Sigmoid colon (tissue), 7 donors: ENCODE measurements at places on chromosomes 6 and 20. TPM values are rescaled to one million over a fixed set of nuclear protein-coding genes. Genes with fewer than 3 reads are reported as not detected.
A peak's percentile ranks its signal among the peaks of the same experiment; 100 is the strongest.

- H3K27me3 ChIP-seq = no peaks in the 10 kb centered on the region
- DNase-seq = no peak
- H3K27ac ChIP-seq = no peak overlapping the region
- H3K36me3 ChIP-seq = no peaks in the 10 kb centered on the region
Observed at GRCh38 chr6:162963861-162964260, 236.1 kb downstream of the PACRG start.

- peaks cover 22% of the 10 kb centered on the region for H3K27me3 ChIP-seq
- DNase-seq = no peak
- H3K27ac ChIP-seq = peak overlapping the region; percentile 38
- no peaks in the 10 kb centered on the region for H3K36me3 ChIP-seq
Observed at GRCh38 chr6:106098383-106099234, 12.5 kb downstream of the PRDM1 start.

DNA sequence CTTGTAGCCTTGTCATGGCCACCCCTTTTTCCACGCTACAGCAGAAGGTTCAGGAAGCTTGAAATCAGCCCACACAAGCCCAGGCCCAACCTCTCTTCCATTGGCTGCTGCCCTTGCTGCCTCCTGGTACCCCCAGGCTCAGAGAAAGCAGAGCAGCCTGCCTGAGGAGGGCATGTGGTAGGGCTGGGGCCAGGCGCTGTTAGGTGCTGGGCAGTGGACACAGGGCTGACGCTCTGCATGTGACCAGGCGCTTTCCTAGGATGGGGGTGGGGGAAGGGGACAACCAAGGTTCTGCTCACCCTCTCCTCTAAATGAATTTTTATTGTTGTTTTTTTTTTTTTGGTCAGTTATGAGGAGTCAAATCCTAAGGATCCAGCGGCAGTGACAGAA, 36.3 kb upstream of the ID1 start:
- H3K4me3 ChIP-seq = no peak overlapping the region
- no peak for DNase-seq
- peak overlapping the region; percentile 90 for H3K27ac ChIP-seq
- H3K4me1 ChIP-seq = no peaks in the 10 kb centered on the region

- H3K27me3 ChIP-seq = peaks cover 6% of the 10 kb centered on the region
- H3K4me3 ChIP-seq = no peak overlapping the region
- H3K36me3 ChIP-seq = no peaks in the 10 kb centered on the region
- no peak overlapping the region for H3K27ac ChIP-seq
- DNase-seq = no peak
Observed at GRCh38 chr6:68572975-68573374, 62.1 kb upstream of the ADGRB3 start.

DNA sequence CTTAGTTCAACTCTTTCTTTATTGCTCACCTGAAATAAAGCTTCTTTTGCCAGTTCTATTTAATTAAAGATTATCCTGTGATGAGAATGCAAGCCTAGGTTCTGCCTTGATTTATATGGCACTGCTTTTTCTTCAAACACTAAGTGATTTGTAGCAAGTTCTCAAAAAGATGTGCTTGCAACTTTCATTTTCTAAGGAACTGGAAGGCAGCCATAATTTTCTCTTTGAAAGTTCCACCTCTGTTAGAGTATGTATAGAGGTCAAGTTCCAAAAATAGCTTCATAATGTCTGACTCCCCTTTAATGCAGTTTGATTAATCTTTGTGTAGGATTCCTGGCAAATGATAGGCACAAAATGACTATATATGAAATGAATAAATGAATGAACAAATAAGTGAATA, 528.3 kb upstream of the FLRT3 start:
- DNase-seq = no peak
- H3K4me1 ChIP-seq = peaks cover 1% of the 10 kb centered on the region
- H3K4me3 ChIP-seq = no peak overlapping the region
- no peak overlapping the region for H3K27ac ChIP-seq

DNA sequence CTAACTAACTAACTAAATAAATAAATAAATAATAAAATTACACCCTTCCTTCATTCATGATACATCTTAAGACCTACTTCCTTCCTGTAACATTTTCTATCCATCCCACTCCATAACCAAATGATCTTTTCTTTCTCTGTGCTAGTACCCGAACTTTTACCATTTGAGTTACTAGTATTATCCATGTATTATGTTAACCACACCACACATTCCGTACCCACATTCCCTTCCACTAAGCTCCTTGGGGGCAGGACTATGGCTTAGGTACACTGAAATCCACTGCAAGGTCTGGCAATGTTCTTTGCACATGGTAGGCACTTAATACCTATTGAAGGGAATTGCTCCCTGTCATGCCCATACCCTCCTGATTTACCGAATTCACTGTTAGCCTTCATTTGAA, 24.9 kb downstream of the REPS1 start:
- no peak overlapping the region for H3K4me3 ChIP-seq
- peaks cover 18% of the 10 kb centered on the region for H3K4me1 ChIP-seq
- no peaks in the 10 kb centered on the region for H3K27me3 ChIP-seq
- H3K27ac ChIP-seq = no peak overlapping the region
- no peaks in the 10 kb centered on the region for H3K36me3 ChIP-seq

DNA sequence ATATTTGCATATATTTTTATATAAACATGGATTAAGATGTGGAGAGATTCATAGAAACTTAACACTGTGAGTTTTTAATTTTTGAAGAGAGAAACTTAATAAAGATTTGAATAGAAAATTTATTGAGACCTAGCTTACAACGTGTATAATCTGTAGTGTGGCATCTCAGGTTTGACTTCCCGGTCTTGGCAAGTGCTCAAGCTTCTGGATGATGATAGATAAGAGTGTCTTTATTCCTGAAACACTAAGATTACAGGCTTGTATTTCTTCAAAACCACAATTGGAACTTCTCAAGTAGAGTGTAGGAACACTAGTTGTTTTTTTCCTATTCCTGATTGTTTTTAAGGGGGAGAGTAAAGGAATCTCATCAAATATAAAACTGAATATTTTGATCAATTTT, 64.6 kb upstream of the NOTCH4 start:
- no peak overlapping the region for H3K27ac ChIP-seq
- no peaks in the 10 kb centered on the region for H3K36me3 ChIP-seq
- H3K4me3 ChIP-seq = no peak overlapping the region
- no peaks in the 10 kb centered on the region for H3K27me3 ChIP-seq

DNA sequence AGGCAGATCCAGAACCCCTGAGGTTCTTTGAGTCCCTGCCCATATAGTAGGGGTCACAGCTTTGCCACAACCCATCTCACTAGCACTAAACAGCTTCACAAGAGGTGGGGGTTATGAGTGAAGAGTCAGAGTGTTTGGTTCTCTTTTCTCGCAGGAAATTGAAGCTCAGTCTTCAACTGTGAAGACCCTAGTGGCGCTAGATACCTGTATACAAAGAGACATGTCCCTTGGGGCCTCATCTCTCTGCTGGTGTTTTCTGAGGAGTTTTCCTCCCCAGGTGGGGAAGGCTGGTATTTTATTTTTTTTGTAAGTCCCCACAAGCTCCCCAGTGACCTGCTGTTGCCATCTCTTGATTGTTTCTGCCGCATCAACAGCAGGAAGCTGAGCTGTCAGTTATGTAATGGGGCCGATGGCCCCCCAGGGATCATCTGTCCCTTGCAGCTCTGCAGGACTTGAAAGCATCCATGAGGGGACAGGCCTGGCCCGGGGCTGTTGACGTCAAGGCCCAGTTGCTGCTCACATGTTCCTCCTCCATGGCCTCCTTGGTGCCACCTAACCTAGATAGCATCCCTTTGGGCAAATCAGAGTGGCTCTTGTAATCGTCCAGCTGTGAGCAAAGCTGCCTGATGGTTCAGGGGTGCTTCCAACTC, 23.1 kb downstream of the STK35 start:
- no peak overlapping the region for H3K4me3 ChIP-seq
- no peak for DNase-seq
- H3K27ac ChIP-seq = no peak overlapping the region
- no peaks in the 10 kb centered on the region for H3K36me3 ChIP-seq

- no peak for DNase-seq
- H3K4me3 ChIP-seq = no peak overlapping the region
- no peaks in the 10 kb centered on the region for H3K36me3 ChIP-seq
- H3K27ac ChIP-seq = no peak overlapping the region
- H3K4me1 ChIP-seq = no peaks in the 10 kb centered on the region
Observed at GRCh38 chr6:161536224-161536630, 262.4 kb upstream of the AGPAT4 start.

PDE10A gene
- total RNA-seq = 19.5 TPM

CCDC170 gene
- total RNA-seq = 0.33 TPM

RBPJL gene
- not detected for total RNA-seq

IL17F gene
- not detected for total RNA-seq

LY6G5B gene
- total RNA-seq = 10.0 TPM

TAAR5 gene
- not detected for total RNA-seq

TRIM38 gene
- total RNA-seq = 7.5 TPM

PPP1R14C gene
- not detected for total RNA-seq

DLK2 gene
- not detected for total RNA-seq
